ENCODE measurements at places on chromosomes 11 and 22. TPM values are rescaled to one million over a fixed set of nuclear protein-coding genes. Genes with fewer than 3 reads are reported as not detected.
A peak's percentile ranks its signal among the peaks of the same experiment; 100 is the strongest.

DNA sequence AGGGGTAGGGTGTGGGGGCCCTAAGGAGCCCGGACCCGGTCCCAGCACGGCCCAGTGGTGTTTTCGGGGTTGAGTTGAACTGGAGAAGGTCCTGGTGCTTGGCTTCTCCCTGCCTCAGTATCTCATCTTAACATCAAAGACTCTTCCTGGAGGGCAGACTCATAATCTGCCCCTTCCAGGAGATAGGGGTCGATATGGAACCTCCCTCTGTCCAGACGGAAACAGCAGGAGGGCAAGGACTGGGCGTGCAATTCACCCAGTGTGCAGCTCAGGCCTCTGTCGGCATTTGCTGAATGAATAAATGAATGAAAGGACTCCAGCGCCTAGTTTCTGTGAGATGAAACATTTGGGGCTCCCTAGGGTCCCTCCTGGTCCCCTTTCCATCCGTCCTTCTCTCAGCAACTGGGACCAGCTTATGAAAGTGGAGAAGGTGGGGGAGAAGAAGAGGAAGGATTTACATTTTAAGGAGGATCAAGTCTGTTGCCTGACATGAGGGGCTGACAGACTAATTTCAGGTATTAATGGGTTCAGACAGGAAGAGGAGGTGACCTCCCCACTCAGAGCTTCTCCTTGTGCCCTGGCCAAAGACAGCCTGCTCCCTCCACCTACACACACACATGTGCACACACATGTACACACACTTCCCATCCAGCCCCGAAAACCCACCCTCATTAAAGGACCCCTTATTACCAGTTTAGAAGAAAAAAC, 1.1 kb upstream of the SHISA8 start:
- DNase-seq = no peak

DNA sequence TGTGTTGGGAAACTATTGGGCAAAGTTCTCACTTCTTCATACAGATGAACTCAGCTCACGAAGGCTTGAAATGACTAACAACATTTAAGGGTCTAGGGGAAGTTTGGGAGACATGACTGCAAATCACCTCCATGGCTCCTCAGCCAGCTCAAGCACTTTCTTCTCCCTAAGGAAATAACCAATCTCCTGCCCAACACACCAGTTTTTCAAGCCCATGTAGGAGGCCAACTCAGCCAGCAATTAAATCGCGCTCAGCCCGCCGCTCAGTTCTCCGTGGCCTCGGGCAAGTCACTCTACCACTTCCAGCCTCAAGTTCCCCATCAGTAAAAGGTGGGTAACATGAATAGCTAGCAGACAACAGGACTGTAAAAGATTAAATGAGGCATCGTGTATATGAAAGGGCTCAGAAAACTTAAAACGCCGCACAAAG, 796 bp downstream of the POLDIP3 start:
- DNase-seq = peak; percentile 27

- DNase-seq = peak; percentile 8
These were observed 497.2 kb downstream of the BUD13 start for GRCh38 chr11:116275635-116276034.

DNA sequence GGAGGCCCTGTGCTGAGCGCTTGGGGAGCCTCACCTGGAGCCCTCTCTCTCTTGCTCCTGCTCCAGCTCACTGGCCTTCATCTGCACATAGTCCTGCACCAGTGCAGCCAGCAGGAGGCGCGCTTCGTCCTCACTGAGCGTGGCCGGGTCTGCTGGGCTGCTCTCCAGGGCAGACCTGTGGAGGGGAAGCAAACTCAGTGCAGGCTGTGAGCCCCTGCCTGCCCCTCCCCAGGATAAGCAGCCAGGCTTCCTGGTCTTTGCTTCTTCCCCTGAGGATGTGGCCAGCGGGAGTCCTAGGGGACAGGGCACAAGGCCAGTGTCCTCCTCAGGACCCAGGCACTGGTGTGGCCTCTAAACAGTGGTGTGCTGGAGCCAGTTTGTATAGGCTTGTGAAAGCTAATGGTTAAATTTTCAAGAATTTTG, 2.2 kb downstream of the CALCA start:
- DNase-seq = no peak

- DNase-seq = peak; percentile 80
These were observed 30.2 kb upstream of the B3GNT6 start for GRCh38 chr11:77003963-77004362.

SLC15A3 gene
- 5.9 TPM for total RNA-seq

HTR3A gene
- total RNA-seq = 0.35 TPM
